ENCODE measurements at places on chromosomes 5 and 9.

DNA sequence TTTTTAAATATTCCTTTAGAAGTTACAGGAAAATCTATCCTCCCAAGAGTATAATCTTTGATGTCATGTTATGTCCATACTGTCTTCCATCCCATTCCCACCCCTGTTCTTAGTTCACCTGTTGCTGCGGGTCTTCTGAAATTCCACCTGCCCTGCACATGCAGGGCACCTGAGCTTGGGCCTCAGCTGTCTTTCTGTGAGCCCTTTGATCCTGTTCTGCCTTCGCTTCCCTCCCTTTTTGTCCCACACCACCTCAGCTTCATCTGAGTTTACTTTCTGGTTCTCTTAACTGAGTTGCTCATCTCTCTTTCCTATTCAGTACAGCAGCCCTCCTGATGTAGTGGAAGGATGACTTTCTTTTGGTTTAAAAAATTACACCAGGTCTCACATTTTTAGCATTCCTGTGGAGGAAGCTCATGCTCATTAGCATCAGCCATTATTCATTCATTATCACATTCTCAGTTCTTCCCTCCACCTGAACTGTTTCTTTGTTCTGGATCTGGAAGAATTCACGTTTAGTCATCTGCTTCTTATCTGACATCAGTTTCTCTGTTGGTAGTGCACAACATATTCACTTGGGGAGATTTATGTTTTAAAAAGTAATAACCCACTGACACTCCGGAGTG is 211.0 kb downstream of the ADCY2 start:
- no peak for DNase-seq

GRCh38 chr9:110170357-110171257 is 37.4 kb downstream of the C9orf152 start:
- DNase-seq, result no peak

GRCh38 chr9:9905736-9906135 is 707.1 kb downstream of the PTPRD start:
- DNase-seq, result no peak

GRCh38 chr5:79800979-79801827 is 111.6 kb downstream of the CMYA5 start:
- peak; percentile 62 for DNase-seq

GRCh38 chr5:15487228-15487627 is 12.8 kb upstream of the FBXL7 start:
- no peak for DNase-seq

GRCh38 chr5:149724130-149724840 is 5.8 kb upstream of the PPARGC1B start:
- no peak for DNase-seq

GRCh38 chr9:38186404-38187115 is 117.5 kb upstream of the SHB start:
- DNase-seq, result no peak

DNA sequence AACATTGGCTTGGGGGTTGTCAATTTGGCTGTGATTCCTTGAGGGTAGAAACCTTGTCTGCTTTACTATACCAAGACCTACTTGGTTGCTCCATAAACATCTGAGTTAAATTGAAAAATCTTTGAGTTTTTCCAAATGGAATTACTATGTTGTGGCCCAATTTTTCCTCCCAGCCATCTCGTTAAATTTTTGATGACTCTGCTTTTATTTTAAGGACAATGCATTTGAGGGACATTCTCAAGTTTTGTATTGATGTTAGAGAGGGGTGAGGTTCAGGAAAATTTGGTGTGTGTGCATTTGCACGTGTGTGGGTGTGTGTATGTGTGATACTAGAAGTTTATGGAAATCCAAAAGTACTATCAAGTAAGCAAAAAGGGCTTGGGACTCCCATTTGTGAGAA is 491.4 kb upstream of the KLF4 start:
- no peak for DNase-seq

DNA sequence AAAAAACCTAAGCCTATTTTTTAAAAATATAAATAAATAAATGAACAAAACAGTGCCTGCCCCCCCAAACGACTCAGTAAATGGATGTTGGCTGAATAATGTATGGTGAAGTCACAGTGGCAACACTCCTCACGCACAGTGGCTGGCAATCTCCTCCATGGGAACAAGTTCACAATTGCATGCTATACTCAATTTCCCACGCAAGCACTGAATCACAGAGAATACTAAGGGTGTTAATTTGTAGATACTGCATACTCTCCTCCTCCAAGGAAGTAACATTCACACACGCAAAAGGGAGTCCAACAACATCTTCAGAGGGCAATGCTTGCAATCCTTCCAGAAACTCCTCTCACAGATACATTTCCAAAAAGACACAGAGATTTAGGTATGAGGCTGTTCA is 47.5 kb downstream of the SERINC5 start:
- no peak for DNase-seq

GRCh38 chr9:131457746-131458145 is 45.0 kb upstream of the POMT1 start:
- DNase-seq, result no peak

GRCh38 chr9:82890865-82891264 is 172.1 kb downstream of the RASEF start:
- peak; percentile 2 for DNase-seq

DNA sequence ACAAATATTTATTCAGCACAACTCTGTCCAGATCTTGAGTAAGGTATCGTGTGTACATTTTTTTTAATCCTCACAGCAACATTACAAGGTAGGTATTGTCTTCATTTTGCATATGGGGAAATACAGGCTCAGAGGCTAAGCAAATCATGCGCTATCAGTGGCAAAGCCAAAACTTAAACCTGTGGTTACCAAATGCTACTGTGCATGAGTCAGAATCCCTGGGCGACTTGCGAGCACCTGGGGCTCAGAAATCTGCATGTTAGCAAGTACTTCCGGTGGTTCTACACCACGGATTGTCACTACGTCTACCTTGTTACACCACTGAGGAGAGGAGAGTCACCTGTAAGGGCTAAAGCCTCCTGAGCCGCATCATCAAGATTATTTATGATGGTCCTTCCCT is 21.3 kb downstream of the C5orf58 start:
- peak; percentile 61 for DNase-seq

All from T-helper 1 cell (primary cell).